ENCODE measurements at places on chromosomes 3 and 15.

- DNase-seq = no peak
Observed at GRCh38 chr15:40379853-40380252, 2.7 kb upstream of the KNSTRN start.

DNA sequence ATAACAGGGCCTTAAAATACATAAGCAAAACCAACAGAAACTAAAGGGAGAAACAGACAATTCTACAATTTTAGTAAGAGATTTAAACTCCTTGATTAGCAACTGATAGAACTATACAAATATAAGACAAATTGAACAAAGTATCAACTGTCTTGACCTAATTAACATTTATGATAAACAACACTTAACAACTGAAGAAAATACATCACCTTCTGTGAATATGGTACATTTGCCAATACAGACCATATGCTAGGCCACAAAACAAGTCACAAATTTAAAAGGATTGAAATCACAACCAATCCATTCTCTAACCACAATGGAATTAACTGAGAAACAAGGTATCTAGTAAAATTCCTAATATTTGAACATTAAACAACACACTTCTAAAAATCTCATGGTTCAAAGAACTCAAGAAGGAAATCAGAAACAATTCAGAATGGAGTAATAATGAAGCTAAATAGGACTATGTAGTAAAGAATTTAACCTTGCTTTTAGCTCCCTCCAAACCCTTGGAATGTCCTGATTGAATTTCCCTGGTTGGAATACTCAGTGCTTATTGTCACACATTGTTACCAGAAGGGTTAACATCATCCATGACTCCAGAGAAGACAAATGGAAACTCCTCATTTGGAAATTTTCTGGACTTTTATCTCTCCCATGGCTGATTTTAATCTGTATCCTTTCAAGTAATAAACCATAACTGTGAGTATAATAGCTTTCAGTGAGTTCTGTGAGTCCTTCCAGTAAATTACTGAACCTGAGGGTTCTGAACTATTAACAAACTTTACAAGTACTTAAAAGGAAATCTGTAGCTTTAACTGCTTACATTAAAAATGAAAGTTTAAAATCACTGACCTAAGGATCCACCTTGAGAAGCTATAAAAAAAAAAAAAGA is 88.8 kb downstream of the DLG1 start:
- DNase-seq = no peak

GRCh38 chr3:194323785-194324735 is 27.1 kb downstream of the CPN2 start:
- no peak for DNase-seq

DNA sequence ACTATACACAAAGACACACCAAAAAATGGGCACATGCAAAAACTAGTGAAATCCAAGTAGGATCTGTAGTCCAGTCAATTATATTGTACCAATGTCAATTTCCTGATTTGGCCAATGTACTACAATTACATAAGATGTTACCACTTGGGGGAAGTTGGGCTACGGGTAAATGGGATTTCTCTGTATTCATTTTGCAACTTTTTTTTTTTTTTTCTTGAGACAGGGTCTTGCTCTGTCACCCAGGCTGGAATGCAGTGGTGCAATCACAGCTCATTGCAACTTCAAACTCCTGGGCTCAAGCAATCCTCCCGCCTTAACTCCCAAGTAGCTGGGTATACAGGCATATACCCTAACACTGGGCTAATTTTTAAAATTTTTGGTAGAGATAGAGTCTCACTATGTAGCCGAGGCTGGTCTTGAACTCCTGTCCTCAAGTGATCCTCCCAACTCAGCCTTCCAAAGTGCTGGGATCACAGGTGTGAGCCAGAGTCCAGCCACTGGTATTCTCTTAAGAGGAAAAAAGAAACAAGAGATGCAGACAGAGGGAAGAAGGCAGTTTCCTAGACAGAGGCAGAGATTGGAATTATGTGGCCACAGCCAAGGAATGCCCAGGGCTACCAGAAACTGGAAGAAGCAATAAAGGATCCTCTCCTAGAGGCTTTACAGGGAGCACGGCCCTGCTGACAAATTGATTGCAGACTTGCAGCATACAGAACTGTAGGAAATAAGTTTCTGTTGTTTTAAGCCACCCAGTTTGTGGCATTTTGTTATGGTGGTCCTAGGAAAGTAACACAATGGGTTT is 33.3 kb downstream of the TFDP2 start:
- no peak for DNase-seq

DNA sequence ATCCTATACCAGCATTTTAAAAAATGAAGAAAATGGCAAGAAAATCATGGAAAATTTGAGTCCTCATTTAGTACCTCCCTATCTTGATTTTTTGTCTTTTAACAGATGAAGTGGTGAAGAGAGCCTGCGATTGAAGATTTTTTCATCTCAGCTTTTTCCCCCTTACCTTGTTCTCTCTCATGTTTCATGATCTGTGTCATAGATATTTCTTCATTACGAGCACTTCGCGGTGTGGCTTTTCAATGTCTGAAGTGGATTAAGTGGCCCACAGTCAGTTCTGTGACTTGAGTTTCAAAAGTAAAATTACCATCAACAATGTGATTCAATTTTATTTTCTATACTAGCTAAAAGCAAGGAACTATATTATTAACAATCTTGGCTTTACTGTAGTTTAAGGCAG is 147.2 kb downstream of the FNDC3B start:
- no peak for DNase-seq

DNA sequence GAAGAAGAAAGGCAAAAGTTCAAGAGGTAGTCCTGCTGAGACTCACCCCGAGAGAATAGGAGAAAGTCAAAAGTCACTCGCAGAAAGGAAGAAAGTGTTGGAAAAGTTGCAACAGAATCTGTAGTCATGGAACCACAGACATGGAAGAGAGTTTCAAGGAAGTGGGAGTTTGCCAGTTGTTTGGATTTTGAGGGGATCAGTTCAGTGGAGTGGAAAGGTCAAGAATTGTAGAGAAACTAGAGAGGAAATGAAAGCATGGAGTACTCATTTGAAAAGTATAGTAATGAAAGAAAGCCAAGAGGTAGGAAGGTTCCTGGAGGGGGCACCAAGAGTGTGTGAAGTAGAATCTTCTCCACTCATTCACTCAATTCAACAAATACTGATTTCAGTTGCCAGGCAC is 34.7 kb downstream of the SPTSSB start:
- DNase-seq = no peak

- no peak for DNase-seq
Observed at GRCh38 chr3:70658513-70659310, 346.3 kb upstream of the MDFIC2 start.

- DNase-seq = no peak
Observed at GRCh38 chr3:184157206-184157605, 2.0 kb downstream of the DVL3 start.

DNA sequence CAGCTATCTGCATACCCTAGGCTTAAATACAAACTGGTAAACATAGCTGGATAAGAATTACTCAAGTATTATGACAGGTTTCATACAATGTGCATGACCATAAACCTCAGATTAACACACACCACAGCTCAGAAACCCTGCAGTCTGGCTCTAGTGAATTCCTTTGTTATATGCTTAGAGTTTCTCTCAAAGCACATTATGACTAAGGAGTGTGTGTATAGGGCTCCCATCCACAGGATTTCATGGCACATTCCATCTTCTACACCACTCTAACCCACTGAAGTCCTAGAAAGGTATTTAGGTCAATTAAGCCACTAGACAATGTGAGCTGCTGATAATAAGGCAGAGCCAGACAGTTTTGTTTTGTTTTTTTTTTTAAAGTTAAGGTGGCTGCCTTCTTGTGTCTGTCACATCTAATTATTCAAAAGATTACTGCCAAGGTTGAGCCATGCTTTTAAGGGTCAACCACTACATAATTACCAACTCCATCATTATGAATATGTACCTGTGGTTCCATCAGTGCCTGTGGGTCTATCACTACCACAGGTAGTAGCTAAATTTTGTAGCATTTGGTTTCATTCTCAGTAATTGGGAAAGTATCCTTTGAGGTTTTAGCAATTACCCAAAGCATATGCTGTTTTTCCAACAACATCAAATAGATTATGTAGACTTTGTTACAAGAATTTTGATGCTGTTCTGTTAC is 107.0 kb downstream of the ALCAM start:
- no peak for DNase-seq

- no peak for DNase-seq
Observed at GRCh38 chr3:102718651-102719050, 283.8 kb downstream of the ZPLD1 start.

- no peak for DNase-seq
Observed at GRCh38 chr15:41263891-41264351, 32.9 kb downstream of the CHP1 start.

- DNase-seq = no peak
Observed at GRCh38 chr3:49671291-49672288, 2.6 kb upstream of the APEH start.

All from stimulated activated naive CD4-positive, alpha-beta T cell treated with Interleukin-2 at 50 U/mL for 16 hours (primary cell).